ENCODE measurements at places on chromosomes 3 and 15.

GRCh38 chr15:31467361-31467760 lies 140.7 kb downstream of the KLF13 start:
- DNase-seq = no peak

GRCh38 chr3:98801043-98801747 lies 38.1 kb downstream of the ST3GAL6 start:
- DNase-seq = no peak

GRCh38 chr3:46479021-46479420 lies 14.3 kb upstream of the LTF start:
- DNase-seq = no peak

GRCh38 chr15:69164807-69165636 lies 4.6 kb downstream of the GLCE start:
- DNase-seq = no peak

GRCh38 chr15:47415539-47415971 lies 301.8 kb upstream of the SEMA6D start:
- DNase-seq = no peak

GRCh38 chr15:66359740-66360139 lies 3.3 kb upstream of the TIPIN start:
- no peak for DNase-seq

DNA sequence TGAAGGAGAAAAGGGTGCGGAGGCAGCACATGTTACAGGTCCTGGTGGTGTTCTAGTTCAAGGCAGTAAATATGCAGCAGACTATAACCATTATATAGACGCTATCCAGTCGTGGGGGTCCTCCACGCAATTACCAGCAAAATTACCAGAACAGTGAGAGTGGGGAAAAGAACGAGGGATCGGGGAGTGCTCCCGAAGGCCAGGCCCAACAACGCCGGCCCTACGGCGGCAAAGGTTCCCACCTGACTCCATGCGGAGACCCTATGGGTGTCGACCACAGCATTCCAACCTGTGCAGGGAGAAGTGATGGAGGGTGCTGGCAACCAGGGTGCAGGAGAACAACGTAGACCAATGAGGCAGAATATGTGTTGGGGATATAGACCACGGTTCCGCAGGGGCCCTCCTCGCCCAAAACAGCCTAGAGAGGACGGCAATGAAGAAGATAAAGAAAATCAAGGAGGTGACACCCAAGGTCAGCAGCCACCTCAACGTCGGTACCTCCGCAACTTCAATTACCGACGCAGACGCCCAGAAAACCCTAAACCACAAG lies 89.0 kb upstream of the TPM1 start:
- DNase-seq = no peak

- no peak for DNase-seq
Observed at GRCh38 chr15:27426805-27427204, 455.8 kb downstream of the GABRG3 start.

GRCh38 chr3:43783987-43784639 lies 93.4 kb downstream of the ABHD5 start:
- DNase-seq = no peak

- DNase-seq = no peak
Observed at GRCh38 chr15:59936741-59937140, 67.4 kb upstream of the FOXB1 start.

DNA sequence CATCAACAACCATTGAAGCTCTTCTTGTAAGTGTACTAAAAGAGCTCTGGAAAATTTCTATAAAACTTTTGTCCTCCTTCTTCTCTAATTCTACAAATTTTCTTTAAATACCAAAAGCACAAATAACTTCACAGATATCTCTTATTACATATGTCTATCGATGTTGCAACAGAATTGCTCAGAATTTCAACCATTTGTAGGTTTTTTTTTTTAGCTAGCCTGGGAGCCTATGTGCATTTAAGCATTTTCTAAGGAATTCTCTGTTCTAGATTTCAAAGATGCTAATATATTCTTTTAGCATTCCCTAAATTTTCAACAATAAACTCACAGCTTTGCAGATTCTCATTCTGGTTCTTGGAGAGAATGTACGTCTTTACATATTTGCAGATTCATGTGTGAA lies 774.3 kb upstream of the NR2F2 start:
- no peak for DNase-seq

DNA sequence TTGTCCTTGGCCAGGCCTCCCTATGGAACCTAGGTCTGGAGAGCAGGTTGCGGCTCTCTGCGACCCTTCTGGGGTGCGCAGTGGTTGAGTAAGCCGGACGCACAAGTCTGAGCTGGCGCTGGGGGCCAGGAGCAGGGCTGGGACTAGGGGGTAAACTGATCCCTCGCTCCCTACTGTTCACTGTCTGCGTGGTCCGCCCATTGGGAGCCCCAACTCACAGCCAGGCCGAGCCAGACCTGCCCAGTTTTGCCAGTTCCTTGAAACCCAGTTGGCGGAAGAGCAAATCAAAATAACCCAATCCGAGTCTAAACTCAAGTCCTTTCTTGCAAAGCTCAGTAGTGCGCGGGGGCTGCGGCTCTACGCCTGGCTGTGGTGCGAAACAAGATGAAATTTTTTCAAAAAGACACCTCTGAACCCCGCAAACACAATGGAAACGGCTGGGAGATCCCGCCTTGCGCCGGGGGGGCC lies 17.5 kb downstream of the RGMA start:
- no peak for DNase-seq

- DNase-seq = peak; percentile 35
Observed at GRCh38 chr15:22911306-22911705, 68.9 kb downstream of the CYFIP1 start.

- DNase-seq = no peak
Observed at GRCh38 chr3:16270855-16271254, 5.8 kb downstream of the OXNAD1 start.

DNA sequence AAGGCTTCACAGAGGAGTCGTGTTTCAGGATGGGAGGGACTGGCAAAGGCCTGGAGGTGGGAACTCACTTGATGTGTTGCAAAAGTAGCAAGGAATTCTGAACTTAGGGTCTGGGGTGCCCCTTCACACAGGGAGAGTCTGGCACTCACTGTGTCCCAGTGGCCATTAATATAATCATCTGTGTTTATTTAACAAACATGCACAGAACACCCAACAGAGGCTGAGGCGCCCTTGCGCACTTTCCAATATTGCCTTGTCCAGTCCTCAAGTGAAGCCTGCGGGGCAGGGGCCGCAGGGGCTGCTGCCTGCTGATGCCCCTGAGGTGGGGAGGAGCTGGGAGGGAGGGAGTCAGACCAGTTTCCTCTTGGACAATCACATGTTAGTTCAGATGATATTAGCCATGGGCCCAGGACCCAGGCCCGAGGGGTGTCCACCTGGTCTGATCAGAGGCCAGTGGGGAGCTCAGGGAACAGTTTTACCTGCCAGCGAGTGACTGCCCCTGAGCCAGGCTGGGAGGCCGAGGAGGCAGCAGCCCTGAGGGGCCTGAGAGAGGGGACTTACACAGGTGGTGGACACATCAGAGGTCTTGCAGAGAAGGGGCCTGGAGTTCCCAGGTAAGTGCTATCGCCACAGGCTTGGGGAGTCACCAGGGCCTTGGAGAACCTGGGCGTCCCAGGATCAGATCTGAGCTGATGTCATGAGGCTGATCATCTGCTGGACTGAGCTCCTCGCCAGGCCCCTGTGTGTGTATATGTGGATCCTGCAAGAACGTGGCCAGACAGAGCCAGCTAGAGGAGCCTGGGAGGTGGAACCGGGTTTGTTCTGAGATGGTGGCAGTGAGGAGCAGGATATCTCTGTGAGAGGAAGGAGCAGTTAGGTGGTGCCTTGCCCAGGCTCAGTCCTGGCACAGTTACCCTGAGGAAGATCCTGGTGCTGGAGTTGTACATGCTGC lies 13.8 kb upstream of the TXNRD3 start:
- no peak for DNase-seq

DNA sequence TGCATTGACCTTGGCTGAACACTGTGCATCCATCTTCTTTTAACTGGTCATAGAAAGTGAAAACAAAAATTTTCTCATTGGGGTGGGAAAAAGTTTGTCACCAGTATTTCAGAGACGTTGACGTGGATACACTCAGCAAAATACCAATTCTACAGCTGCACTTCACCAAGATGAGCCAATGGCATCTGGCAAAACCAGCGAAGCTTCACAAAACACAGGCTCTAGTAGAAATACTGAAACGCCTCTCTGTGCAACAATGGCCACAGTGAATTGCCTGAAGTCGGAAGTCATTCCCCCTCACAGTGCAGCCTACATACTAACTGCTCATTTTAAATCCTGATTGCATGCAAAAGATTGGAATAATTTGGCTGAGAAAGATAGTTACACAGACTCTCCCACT lies 17.0 kb downstream of the PCYT1A start:
- no peak for DNase-seq

GRCh38 chr15:79962178-79962577 lies 8.8 kb downstream of the BCL2A1 start:
- DNase-seq = no peak

- DNase-seq = no peak
Observed at GRCh38 chr15:50209809-50210208, 27.8 kb downstream of the SLC27A2 start.

GRCh38 chr3:50623840-50624474 lies 7.0 kb downstream of the MAPKAPK3 start:
- no peak for DNase-seq

GRCh38 chr15:91099995-91100813 lies at the start of gene SV2B:
Gene SV2B (plus strand): TSS chr15:91100257. CDS start chr15:91226264, 126,007 bp downstream.
- DNase-seq = peak; percentile 44

- DNase-seq = no peak
Observed at GRCh38 chr3:111285694-111286093, 214.1 kb downstream of the NECTIN3 start.

DNA sequence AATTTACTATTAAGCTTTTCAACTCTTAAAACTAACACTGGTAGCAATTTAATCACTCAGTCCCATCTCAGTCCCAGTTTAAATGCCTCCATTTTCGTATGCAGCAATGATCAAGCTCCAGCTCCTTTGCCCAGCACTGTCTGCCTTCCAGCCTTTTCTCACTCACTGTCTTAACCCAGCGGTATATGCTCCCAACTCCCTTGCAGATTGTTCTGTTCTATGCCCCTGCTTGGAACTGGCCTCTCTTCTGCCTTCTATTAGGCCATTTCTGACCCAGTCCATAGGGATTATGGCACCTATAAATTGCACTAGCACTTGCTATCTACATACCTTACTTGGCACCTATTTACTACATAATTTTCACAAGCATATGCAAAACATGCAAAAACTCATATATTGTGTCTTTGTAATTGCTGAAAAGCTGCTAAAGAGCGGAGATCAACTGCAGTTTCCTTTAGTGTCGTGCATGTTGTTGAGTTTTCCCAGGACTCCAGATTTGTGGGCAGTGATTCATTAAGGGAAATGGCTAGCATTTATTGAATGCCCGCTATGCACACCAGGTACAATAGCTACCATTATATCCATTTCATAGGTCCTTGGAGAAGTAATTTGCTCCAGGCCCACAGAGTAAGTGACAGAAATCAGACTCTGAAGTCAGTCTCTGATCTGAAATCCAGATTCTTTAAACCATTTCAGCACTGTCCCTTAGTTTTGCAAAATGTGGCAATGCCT lies 24.4 kb downstream of the CRBN start:
- DNase-seq = no peak

DNA sequence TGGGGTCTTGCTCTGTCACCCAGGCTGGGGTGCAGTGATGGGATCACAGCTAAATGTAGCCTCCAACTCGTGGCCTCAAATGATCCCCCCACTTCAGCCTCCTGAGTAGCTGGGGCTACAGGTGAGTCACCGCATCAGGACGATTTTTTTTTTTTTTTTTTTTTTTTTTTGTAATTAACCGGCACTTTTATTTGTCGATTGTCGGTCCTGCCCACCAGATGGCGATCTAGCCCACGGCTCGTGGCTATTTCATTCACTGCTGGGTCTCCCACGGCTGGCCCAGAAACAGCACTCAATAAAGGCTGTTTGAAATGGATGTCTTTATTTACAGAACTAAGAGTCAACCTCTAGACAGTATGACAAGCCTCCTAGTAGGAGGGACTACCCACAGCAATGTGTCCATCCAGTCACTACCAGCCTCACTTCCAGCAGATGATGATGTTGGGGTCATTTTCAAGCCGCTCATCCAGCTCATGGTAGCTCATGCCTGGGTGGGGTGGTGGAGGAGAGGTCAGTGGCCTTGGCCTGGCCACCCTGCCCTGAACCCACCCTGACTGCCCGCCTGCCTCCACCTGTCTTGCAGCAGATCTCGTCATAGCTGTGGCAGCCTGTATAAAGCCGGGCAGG lies 1.8 kb upstream of the ZMYND10 start:
- DNase-seq = peak; percentile 62

DNA sequence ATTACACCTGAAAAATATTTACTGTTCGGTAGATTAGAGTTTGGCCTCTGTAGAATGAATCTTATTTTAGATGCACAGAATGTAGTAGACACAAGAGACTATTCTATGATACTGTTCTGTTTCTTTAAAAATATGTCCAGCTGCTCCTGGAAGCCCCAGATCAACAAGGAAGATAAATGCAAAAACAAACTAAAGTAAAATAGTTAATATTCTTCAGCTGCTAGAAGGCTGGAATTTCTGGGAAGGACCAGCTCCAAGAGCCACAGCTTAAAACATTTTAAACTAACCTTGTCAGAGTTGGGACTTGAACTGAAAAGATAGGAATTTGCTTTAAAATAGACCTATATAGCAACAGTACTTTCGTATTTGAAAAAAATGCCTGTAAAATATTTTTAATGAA lies 277.9 kb downstream of the PTPRG start:
- no peak for DNase-seq

- no peak for DNase-seq
Observed at GRCh38 chr3:132183811-132184210, 133.4 kb upstream of the ACP3 start.

DNA sequence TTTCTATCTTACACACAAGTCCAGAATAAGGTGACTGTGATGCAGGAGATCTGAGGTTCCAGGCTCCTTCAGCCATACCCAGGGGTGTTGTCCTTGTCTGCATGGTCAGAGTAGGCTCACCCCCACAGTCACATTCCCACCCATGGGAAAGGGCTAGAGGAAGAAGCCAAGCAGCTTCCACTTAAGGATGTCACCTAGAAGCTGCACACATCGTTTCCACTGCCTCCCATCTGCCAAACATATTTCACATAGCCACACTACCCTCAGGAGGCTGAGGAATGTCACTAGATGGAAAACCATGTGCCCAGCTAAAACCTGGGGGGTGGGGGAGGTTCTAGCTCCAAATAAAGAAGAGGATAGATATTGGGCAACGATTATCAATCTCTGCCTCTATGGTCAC lies 58.1 kb downstream of the TMEM39A start:
- no peak for DNase-seq

DNA sequence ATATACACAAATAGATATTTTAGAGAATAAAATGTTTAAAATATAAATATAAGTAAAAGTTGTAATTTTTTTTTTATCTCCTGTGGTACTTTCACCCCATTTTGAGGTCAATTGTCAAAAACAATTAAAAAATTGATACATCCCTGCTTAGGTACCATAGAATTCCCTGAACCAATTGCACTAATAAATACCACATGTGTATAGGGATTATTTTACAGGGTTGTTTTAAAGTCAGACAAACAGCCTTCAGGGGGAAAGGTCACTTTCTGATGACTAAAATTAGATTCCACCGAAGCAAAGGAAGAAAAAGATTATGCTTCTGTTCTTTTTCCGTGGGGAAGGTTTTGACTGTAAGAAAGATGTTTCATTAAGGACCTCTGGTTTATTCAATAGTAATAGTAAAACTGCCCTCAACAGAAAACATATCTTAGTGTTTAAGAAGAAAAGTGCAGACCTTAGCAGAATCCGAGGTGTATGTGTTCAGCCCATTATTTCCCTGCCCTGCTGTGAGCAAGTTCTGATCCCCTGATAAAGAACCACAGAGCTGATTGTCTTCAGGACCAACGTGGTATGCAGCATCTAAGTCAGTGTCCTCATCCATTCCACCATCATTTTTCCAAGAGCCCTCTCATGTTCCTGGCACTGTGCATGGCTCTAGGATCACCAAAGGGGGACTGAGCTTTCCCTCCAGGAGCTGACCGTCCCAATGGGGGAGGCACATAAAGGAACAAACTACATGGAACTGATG lies 132.9 kb upstream of the IL12A start:
- DNase-seq = no peak
